ENCODE measurements at places on chromosomes 4 and X.

DNA sequence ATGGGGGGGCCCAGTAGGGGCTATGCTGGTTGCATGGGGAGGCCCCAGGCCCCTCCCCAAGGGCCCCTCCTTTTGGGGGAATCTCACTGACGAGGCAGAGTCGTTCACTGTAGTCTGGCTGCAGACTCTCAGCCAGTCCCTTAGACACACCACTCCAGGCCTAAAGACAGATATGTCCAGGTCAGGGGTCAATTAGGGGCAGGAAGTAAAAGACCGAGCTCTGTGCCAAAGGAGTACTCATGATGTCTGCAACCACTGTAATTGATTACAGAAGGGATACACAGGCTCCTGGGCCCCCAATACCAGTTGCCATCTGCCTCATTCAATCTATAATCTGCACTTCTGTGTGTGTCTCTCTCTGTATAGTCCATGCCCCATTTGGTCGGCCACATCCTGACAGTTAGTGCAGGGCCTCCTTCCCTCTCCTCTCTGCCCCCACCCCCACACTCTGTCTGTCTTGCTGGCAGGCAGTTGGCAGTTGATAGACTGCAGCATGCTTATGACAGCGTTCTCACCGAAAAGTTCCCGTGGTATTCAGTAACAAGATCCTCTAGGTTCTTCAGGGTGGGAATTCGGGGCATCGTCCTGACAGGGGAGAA, 1.3 kb upstream of the CXorf65 start:
- no peak for DNase-seq

GRCh38 chrX:50698944-50699343, 115.0 kb downstream of the SHROOM4 start:
- DNase-seq: no peak

- DNase-seq: no peak
Observed at GRCh38 chr4:159483782-159484741, 381.2 kb downstream of the RAPGEF2 start.

- DNase-seq: no peak
Observed at GRCh38 chr4:101191302-101192098, 155.8 kb downstream of the PPP3CA start.

- DNase-seq: no peak
Observed at GRCh38 chr4:74111306-74111975, 12.4 kb upstream of the CXCL2 start.

DNA sequence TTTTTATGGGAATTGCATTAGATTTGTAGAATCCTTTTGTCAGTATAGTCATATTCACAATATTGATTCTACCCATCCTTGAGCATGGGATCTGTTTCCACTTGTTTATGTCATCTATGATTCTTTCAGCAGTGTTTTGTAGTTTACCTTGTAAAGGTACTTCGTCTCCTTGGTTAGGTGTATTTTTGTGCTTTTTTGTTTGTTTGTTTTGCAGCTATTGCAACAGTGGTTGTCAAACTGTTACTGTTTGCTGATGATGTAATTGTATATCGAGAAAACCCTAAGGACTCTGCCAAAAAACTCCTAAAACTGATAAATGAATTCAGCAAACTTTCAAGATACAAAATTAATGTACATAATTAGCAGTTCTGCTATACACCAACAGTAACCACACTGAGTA, 127.9 kb upstream of the AR start:
- no peak for DNase-seq

- DNase-seq: no peak
Observed at GRCh38 chr4:36292556-36293188, 11.3 kb downstream of the DTHD1 start.

DNA sequence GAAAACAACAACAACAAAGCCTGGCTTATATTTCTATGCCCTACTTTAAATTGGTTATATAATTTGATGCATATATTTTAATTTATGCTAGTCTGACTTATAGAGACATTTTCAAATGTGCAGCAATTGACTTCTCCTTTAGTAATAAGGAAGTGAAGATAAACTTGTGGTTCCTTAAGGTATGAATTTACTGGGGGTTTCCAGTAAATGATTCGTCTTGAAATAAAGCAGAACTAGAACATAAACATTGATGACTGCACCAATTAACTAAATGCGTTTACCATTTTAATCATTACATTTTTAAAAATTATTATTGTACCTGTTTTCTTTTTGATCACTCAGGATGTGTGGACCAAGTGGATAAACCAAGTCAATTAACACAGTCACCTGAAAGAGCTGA, 99.6 kb upstream of the CCSER1 start:
- DNase-seq: no peak

DNA sequence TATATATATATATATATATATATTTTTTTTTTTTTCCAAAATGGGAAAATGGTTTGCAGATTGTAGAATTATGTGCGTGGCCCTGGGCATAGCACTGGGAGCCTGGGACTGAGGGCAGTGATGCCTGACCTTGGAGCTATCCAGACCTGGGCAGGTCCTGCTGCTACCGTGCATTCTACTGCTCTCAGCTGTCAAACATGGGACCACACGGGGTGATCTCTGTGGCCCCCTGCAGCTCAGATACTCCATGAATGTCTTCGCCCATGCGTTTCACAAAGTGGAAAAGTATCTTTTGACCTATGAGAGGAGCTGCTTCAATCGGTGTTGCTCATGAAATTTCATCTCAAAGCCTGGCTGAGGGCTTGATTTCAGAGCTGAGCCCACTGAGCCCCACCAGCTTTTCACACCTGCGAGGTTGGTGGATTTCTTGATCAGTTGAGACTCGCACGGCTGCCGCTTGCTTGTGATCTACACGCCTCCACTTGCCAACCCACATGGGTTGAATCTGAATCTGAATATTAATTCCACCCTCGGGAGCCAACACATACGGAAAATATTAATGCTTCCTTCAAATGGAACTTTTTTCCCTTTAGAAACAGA, 35.7 kb downstream of the ING2 start:
- DNase-seq: no peak

- DNase-seq: no peak
Observed at GRCh38 chr4:15781427-15782095, 3.4 kb downstream of the CD38 start.

GRCh38 chrX:48467281-48467761, 2.7 kb downstream of the SLC38A5 start:
- DNase-seq: no peak

DNA sequence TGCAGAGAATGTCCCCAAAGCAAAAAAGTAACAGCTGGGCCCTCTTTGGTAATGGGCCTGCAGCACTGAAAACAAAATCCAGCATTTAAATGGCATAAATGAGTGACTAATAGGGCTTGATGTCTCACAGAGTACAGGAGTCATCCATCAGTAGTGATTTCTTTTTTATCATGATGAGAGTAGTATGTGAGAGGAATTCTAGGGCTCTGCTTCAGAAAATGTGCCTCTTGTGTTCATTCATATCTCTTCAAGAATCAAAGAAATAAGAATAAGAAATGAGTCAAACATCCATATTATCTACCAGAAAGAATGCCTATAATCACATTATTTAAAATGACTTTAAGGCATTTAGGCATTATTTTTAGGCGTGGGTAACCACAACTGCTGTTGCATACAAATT, 792.9 kb upstream of the HTR2C start:
- no peak for DNase-seq

DNA sequence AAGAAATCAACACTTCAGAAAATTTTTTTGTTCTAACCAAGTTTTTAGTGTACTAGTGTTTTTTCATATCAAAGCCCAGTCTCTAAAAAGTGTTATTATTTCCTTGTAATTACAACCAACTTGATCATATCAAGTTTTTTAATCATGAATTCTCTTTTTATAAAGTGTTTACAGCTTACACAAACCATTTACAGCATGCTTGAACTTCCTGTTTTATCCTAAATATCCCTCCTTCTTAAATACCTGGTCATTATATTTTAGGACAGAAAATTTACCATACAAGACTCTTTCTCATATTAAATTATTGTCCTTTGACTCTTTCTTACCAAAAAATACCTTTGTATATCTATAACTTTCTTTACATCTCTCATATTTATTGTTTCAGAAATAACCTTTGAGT, 89.4 kb upstream of the NPY2R start:
- no peak for DNase-seq

DNA sequence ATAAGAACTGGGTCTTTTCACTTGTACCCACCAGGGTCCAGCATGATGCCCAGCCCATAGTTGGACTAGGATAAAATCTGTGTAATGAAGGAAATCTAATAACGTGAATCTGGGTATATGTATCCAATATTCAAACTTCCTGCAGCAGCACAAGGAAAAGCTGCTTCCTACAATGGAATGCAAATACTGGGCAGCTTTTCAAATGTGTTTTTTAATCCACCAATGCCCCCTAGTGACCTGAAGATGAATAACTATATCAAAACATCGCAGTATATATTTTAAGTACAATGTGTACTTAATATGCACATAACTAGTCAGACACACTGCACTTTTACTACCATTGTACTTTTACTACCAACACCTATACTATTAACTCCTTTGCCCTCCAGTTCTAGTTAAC, 5.3 kb downstream of the APOO start:
- peak; percentile 77 for DNase-seq

- DNase-seq: no peak
Observed at GRCh38 chr4:89119836-89120235, 8.5 kb downstream of the TIGD2 start.

DNA sequence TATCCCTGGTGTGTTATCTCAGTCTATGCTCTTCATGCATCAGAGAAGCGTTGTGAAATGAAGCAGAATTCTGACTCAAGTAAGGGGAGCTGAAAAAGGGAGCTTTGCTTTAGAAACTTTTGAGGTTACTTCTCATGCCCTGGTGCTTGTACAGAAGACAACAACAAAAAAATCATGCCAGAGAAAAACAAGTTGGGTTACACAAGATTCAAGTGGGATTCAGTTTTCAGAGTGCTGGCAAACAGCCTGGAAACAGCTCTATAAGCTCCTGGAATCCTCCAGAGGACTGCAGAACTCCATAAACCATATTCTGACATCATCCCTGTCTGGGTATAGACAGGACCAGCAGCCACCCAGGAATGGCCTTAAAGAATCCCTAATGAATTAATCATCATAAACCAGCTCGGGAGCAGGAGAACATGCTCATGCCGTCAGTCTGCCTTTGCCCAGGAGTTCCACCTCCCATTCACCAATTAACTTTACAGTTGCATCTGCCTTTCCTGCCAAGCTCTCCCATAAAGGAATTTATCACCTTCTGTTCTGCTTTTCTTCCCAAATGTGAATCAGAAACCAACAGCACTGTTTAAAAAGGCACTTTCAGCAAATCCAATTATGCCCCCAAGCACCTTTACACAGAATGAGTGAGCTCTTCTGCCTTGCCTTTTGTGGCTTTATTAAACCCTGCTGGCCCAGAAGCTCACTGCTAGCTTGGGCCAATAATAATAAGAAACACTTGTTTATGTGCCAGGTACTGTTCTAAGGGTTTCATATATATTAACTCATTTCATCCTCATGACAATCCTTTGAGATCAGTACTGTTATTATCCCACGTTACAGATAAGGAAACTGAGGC, 54.5 kb upstream of the FBXW7 start:
- no peak for DNase-seq

- DNase-seq: no peak
Observed at GRCh38 chr4:8409264-8410065, 31.1 kb downstream of the ACOX3 start.

DNA sequence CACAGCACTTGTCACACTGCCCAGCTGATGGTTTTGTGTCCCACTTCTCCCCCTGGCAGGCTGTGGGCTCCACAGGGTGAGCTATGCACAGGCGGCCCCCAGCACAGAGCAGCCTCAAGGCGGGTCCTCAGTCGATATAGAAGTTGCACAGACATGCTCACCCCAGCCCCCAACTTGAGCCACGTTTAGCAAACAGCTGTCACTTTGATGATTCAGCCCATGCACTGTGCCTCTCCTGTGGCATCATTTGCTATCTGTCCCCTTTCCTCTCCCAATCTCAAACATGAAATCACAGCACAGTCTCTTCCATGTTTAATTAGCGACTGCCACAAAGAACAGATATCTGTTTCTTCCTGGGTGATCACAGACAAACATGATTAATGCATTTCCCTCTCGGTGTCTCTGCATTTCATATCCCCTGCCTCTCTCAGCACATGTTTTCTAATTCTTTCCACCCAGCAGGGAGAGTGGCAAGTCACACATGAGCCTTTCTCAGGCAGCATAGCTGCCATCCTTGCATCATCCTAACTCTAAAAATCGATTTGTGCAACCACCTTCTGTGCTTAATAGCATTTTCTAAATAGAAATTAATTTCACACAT, 204.9 kb downstream of the EVC2 start:
- no peak for DNase-seq

DNA sequence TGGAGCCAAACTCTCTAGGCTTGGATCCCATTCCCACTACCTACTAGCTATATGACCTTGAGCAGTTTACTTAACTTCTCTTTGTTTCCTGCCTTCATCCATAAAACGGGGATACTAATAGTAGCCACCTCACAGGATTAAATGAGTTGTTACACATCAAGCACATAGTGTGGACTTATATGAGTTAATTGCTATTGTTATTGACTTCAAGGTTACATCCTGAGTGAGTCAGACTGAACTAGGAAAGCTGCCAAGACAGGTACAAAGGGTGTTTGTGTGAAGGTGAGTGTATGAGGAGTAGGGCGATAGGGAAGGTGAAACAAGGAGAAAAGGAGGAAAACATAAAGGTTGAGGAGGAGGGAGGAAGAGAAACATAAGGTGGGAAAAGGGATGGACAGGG, 32.2 kb downstream of the TFDP3 start:
- no peak for DNase-seq

- no peak for DNase-seq
Observed at GRCh38 chr4:141658309-141658708, 21.9 kb downstream of the IL15 start.

Measured in NCI-H2227 treated with DMSO at 0.1 percent for 48 hours (cell line).